ENCODE measurements at places on chromosomes 3 and 15.

GRCh38 chr15:99552111-99552510 is 13.7 kb upstream of the MEF2A start:
- DNase-seq, result no peak

DNA sequence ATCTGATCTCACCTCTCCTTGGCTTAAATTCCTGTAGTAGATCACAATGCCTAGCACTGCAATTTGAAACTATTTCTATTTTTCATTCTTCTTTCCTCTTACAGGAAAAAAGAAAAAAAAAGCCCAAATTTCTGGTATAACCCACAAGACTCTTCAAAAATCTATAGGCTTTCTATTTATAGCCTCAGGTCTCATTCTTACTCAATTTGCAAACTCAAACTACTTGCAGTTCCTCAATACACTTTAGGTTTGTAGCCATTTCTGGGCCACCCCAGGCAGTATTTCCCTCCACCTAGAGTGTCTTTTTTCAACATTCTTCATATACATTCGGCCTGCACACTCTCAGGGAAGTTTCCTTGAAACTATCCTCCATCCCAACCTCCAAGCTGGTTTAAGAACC is 169.0 kb downstream of the TBC1D5 start:
- no peak for DNase-seq

GRCh38 chr3:7285505-7285904 is 424.6 kb downstream of the GRM7 start:
- no peak for DNase-seq

- DNase-seq, result no peak
These were observed 160.5 kb upstream of the NR2E3 start for GRCh38 chr15:71649894-71650293.

DNA sequence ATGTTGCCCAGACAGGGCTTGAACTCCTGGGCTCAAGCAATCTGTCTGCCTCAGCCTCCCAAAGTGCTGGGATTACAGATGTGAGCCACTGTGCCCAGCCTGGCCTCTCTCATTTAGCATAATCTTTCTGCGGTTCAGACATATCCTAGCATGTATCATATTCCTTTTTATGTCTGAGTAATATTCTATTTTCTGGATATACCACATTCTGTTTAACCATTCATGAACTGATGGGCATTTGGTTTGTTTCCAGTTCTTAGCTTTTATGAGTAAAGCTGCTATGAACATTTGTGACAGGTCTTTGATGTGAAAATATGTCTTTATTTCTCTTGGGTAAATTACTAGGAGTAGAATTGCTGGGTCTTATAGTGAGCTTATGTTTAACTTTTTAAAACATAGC is 23.5 kb downstream of the FAM81A start:
- no peak for DNase-seq

DNA sequence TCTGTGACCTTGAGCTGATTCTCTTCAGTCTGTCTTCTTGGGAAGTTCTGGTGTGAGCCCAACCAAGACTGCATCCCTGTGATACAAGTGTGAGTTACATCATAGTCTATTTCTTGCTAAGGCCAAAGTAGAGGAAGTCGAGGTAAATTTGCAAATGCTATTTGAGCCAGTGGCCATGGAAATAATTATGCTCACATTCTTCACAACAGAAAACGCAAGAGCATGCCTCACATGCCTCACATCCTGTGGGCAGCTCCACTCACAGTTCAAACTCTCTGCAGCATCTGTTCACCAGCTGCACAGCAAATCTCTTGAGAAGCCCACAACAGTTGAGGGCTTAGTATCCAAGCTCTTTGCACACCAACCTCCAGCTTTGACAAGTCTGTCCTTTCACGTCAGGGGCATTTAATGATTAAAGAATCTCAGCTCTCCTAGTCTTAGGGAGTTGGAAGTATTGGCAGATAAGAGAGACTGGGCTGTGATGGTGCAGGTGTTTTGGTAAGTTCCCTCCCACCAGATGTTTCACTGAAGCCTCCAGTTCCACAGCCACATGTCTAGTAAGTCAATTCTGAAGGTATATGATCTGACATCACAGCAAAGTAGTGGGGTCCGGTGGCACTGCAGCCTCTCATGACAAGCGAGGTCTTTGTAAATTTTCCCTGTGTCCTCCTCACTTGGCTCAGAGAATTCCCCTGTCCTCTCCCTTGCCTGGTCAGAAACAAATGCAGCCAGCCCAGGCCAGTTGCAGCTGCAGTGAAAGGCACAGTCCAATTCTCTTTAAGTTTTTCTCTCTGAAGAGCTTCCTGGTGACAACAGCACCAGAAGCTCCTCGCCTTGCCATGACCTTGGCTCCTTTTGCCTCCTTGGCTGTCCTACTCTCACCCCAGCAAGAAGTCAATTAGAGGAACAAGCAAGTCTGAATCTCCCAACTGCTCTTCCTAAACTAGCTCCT is 166.1 kb downstream of the SSR3 start:
- DNase-seq, result no peak

All from CD4-positive, alpha-beta T cell treated with Interferon alpha-2 for 1 hour (primary cell).